NCI-H446 (cell line): ENCODE measurements at places on chromosomes 3 and 15.
A peak's percentile ranks its signal among the peaks of the same experiment; 100 is the strongest.

GRCh38 chr3:182182531-182182968 is 470.8 kb downstream of the SOX2 start:
- DNase-seq: peak; percentile 41

DNA sequence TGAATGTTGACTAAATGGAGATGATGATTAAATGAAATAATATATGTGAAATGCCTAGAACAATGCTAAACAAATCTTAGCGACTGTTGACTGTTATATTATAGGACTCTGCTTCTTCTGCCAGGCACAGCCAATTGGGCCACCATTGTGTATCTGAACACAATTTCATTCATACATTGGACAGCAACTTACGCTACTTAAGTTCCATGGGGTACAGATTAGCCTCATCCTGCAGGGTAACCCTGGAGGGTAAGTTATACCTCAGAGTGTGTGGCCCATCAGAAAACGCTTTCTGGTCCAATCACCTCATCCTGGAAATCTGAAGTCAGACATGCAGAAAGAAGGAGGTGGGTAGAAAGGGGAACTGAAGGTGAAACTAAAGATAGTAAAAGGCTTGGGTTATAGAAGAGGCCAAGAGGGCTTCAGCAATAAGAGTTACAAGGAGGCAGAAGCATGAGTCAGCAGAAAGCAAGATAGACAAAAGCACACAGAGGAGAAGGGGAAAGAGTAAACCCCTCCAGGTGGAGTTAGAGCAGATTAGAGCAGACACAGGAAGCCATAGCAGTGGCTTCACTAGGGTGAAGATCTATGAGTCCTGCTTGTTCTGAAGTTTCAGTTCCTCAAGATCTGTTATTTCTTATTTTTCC is 119.3 kb upstream of the SLC24A5 start:
- no peak for DNase-seq

- peak; percentile 31 for DNase-seq
These were observed 18.3 kb upstream of the NTRK3 start for GRCh38 chr15:88274553-88275460.

DNA sequence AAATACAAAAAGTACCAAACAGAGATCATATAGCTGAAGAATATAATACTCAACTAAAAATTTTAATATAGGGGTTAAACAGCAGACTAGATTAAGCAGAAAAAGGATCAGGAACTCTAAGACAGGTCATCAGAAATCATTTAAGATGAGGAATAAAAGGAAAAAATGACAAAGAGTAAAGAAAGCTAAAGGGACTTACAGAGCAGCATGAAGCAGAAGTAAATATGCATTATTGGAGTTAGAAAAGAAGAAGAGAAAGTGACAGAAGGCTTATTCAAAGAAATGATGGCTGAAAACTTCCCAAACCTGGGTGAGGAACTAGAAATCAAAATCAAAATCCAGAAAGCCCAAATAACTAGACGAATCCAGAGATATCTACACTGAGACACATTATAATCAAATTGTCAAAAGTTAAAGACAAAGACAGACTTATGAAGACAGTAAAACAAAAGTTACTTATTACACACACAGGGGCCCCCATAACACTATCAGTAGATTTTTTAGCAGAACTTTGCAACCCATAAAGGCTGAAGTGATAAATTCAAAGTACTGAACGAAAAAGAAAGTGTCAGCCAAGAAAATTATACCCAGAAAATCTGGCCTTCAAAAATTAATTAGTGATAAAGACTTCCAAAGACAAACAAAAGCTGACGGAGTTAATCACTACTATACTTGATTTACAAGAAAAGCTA is 95.6 kb downstream of the SCAPER start:
- DNase-seq: no peak

GRCh38 chr3:161163297-161163696 is 57.8 kb upstream of the NMD3 start:
- DNase-seq: no peak

DNA sequence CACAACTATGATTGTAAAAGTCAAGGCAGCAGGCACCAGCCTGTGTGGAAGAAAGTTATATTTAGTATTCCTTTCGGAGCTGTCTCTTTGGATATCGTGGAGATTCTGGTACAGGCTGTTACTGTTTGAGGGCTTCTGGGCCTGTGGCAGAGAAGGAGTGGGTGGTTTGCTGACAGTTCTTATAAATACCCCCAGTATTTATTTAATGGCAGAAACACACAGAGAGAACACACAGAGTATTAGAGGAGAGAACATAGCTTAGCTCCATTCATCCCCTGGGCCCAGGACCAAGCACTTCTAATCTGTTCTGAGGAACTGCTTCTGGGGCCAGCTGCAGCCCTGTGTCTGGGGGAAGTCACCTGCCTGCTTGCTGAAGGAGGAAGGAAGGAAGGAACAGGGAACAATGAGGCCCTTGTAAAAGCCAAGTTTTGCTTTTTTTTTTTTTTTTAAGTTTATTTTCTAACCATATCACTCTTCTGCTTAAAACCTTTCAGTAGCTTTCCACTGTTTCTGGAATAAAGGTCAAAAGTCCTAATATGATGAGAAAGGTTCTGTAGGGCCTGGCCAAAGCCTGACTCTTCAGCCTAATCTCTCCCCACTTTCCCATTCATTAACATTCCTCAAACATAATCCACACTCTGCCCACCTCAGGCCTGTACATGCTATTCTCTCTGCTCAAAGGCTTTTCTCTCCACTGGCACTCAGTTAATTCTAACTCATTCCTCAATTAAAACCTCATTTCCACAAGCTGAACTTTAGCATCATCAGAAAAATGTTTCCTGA is 11.8 kb upstream of the PP2D1 start:
- no peak for DNase-seq

GRCh38 chr3:86985181-86985826 is 5.6 kb downstream of the VGLL3 start:
- no peak for DNase-seq

DNA sequence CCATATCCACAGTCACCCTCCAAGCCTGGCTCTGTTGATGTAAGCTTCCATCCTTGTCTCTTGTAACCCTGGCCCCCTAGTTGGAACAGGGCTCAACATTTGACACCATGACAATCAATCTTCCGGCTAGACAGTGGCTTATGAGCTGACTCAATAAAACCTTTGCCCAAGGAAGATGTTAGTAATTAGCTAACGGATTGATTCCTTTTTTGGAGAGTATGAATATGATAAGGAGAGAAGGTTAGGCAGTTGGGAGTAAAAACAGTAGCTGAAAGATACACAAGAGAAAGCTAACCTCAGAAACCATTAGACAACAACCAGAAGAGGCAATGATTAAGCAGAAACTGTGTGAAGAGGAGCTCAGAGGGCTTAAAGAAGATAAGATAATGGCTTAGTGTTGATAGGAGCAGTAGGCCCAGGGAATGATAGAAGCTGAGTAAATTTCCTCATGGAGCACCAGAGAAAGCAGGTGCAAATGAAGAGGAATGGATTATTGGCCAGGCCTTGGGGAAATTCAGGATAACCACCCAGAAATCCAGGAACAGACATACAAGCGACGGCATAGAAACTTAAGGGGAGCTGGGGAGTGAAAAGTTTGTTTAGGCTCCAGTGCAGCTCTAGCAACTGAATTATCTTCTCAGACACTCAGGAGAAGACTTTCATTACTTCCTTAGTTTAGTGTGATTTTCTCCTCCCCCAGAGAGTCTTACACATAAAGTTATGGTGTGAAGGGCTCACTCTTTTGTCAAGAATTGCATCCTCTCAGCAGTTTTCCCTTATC is 7.8 kb upstream of the RFX7 start:
- no peak for DNase-seq

- no peak for DNase-seq
These were observed 982.3 kb downstream of the ROBO2 start for GRCh38 chr3:78022232-78022631.

DNA sequence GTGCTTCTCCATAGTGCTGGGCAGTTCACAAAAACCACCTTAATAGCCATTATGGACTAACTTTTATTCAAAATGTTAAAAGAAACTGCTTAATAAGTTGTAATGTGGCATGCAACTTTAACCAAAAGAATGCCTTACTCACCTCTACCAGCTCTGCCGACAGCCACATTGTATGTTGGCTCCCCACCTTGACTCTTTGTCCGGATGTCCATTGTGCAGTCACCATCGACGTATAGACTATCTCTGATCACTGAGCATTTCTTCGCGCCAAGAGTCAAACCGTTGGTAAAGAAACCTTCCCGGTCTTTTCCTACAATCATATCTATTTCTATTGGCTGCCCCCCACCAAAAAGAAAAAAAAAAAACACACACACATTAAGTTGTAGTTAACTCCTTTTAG is 2.5 kb downstream of the PFN2 start:
- peak; percentile 42 for DNase-seq

DNA sequence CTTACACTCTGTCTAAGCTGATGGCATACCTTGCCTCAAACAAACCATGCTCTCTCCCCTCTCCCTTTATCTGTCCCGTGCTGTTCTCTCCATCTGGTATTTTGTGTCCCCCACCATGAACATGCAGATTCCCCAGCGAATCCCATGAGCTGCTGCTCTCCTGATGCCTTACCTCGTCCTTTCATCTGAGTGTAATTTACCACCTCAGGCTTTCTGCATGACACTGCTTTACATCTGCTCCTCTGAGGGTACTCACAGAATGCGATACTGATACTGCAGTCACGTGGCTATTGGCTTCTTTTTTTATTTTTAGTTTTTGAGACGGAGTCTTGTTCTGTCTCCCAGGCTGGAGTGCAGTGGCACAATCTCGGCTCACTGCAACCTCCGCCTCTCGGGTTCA is 341.7 kb downstream of the PTPRG start:
- no peak for DNase-seq

- DNase-seq: no peak
These were observed 2.6 kb downstream of the ITIH4 start for GRCh38 chr3:52827866-52828376.

DNA sequence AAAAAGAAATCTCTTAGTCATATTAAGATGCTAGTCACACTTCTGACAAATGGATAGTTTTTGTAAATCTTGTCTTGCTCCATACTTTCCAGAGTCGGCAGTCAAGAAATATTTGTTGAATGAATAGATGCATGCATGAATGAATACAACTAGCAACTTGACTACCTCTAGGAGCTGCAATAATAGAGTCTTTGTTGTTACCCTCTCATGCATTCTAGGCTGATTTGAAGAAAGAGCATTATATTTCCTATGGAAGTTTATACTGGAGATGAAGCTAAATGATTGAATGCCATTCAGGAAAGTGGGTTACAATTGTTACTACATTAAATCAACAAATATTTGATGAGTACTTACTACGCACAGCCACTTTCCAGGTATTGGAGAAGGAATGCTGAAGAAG is 18.1 kb upstream of the TRAT1 start:
- DNase-seq: no peak

DNA sequence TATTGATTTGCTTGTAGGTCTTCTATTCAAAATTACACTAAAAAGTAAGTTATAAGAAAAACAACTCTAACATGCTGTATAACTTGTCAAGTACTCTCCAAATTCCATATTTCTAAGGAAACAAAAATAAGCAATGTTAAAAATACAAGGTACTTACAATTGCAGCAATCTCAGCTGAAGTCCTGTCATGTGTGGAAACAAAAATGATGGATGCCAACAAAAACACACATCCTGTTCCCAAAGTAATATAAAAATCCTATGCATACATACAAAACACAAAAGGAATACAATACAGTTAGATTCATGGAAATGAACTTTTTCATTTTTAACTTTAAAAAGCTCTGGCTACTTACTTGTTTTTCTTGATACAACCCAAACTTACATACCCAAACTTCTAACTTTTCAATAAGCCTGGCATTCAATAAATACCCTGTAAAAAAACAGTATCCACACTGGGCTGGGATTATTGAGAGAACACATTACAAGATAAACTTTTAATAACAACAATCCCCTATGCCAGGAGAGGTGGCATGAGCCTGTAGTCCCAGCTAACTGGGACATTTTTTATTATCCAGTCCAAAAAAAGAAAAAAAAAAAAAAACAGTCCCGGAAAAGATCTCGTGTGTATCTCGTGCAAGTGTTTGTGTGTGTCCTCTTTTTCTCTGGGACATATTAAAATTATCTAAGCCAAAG is 14.7 kb downstream of the CMTM6 start:
- no peak for DNase-seq

DNA sequence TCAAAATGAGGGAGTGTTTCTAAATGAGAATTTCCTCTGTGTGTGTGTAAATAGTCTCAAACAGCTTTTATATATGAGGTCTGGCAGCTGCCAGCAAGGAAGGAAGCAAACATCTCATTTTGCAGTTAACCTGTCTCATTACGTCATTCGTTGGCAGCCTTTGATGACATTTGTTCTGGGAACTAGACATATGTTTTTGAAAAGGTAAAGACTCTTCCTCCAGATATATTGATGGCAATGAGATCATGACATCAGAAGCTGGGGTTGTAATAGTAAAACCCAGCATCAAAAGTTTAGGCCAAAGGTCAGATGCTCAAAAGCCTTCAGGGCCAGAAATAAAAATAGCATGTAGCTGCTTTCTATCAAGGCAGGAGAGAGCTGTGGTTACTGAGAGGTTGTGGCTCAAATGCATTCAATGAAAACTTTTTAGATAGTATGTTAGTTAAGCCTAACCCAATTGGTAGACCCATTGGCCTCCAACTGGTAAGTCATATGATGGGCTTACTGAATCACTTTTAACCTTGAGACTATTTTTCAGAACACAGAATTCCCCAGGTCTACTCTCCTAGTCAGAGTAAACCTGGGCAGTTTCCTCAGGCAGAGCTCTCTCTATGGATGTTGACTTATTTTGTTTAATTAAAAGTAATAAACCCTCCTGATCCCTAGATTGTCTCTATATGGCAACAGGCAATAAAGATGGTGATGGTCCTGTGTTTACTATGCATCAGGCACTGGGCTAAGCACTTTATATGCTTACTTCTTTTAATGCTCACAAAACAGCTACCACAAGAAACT is 386.5 kb upstream of the CFAP20DC start:
- DNase-seq: no peak

DNA sequence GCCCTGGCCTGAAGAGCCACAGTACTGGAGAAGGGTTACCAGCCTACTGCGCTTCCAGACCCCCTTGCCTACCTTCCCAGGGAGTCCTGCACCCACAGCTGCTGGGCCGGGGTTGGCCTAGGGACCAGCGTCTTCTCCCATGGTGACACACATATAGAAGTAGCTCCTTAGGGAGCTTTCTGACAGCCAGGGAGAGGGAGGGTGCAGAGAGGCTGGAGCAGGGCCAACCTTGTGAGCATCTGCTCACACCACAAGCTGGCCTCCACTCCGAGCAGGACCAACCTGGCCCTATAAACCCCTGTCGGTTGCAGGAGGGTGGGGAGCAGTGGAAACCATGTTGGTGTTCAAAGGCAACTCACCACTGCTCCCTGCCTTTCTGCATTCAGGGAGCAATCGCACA is 35.2 kb downstream of the SRPRB start:
- no peak for DNase-seq

DNA sequence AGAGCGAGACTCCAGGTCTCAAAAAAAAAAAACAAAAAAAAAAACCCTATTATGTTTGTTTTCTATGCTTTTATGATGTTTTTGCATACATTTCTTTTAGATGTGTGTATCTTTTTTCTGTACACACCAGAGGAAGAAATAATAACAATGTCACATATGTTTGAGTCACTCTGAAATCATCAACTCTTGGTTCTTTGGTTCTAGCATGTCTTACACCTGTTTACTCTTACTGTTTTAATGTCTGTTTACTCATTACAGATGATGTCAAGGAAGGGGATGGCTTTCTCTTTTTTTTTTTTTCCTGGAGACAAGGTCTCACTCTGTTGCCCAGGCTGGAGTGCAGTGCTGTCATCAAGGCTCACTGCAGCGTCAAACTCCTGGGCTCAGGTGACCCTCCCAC is 24.1 kb downstream of the RHOA start:
- DNase-seq: no peak
